ENCODE measurements at places on chromosomes 3 and 15. TPM values are rescaled to one million over a fixed set of nuclear protein-coding genes. Genes with fewer than 3 reads are reported as not detected.

The SLC12A1 gene
- total RNA-seq = not detected

The FSD2 gene
- not detected for total RNA-seq

The ALG1L2 gene
- total RNA-seq = 0.37 TPM

The BSN gene
- under 0.01 TPM for total RNA-seq

The PDZRN3 gene
- total RNA-seq = 33.8 TPM

The IMPG2 gene
- 0.20 TPM for total RNA-seq

The NXPE3 gene
- total RNA-seq = 8.8 TPM

The SAMMSON gene
- total RNA-seq = not detected

The PKM gene
- 1,647 TPM for total RNA-seq

The ATG3 gene
- total RNA-seq = 68.0 TPM

The PCCB gene
- 38.9 TPM for total RNA-seq

The TP63 gene
- total RNA-seq = under 0.01 TPM

The DAZL gene
- 0.37 TPM for total RNA-seq

The ARPP21 gene
- not detected for total RNA-seq

The ROPN1B gene
- not detected for total RNA-seq

The NOX5 gene
- 0.37 TPM for total RNA-seq

The RPL39L gene
- total RNA-seq = 28.7 TPM

The IGSF10 gene
- total RNA-seq = under 0.01 TPM

The PLA2G4D gene
- not detected for total RNA-seq

The PLCB2 gene
- 0.73 TPM for total RNA-seq

The EXD1 gene
- total RNA-seq = not detected

The ZCWPW2 gene
- not detected for total RNA-seq

The PRSS50 gene
- not detected for total RNA-seq

The EBLN2 gene
- 6.6 TPM for total RNA-seq

The SIN3A gene
- total RNA-seq = 33.0 TPM

The LTF gene
- not detected for total RNA-seq

The CRABP1 gene
- total RNA-seq = not detected

The BCL2A1 gene
- 0.20 TPM for total RNA-seq

Measured in subcutaneous preadipocyte (primary cell).